ENCODE measurements at places on chromosomes 13 and 19. TPM values are rescaled to one million over a fixed set of nuclear protein-coding genes. Genes with fewer than 3 reads are reported as not detected.

GRCh38 chr19:17703824-17704463 lies 15.3 kb upstream of the MAP1S start:
- DNase-seq: no peak

DNA sequence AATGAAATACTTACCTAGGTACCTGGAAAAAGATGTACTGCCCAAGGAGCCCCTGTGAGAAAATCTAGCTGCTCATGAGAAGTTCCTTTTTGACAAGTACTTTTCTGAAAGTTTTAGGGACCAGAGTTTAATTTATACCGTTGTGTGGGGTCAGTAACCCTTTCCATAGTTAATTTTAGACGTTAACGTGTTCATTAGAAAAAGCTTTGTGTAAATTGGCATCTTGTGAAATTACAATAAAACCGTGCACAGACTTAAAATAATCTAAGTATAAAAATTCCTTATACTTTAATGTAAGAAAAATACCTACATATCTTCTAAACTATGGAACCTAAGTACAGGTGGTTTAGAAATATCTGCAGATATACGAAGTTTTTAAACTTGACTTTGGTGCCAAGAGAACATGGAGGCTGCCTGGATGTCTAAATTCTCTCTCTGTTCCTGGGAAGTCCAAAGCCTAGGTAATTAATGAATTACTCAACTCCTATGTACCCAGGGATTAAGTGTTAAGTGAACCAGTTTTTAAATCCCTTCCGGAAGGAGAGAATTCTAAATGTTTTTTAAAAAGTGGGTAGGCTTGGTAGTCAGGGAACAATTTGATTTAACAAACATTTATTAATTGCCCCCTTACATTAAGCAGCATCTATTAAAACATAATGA lies 50.2 kb upstream of the PDX1 start:
- no peak for DNase-seq

The LRG1 gene
- not detected for total RNA-seq

- DNase-seq: no peak
Observed at GRCh38 chr13:44302940-44303575, 70.6 kb upstream of the SERP2 start.

DNA sequence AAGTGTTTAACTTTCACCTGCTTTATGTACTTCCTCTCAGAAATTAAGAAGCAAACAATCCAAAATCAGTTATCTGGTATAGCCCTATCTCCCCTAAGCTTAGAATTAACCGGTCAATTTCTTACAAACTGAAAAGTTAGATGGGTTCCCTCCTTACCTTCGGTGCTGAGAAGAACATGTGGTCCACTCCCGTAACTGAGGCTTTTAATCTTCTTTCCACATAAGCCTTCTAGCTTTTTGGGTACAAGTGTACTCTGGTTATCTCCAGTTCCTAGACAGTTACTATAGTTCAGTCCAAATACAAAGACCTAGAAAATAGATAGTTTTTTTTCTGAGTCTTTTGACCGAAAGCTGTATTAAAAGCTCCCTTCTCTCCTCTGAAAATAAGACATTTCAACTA lies 18.9 kb downstream of the RCBTB1 start:
- no peak for DNase-seq

DNA sequence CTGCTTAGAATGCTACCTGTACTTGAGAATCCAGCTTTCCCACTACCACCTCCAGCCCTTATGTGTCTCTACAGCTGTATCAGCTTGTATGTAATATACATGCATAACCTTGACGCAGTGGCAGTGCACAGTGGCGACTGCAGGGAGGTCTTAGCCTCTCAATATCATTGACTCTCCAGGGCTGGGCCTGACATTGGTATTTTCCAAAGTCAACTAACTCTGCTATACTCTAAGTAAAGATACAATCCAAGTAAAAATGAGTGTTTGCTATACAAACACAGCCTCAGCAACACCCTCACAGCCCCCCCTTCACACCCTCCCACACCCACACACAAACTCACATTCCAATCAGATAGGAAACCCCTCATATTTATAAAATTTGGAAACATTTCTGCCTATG lies 6.7 kb upstream of the UBL3 start:
- DNase-seq: no peak

DNA sequence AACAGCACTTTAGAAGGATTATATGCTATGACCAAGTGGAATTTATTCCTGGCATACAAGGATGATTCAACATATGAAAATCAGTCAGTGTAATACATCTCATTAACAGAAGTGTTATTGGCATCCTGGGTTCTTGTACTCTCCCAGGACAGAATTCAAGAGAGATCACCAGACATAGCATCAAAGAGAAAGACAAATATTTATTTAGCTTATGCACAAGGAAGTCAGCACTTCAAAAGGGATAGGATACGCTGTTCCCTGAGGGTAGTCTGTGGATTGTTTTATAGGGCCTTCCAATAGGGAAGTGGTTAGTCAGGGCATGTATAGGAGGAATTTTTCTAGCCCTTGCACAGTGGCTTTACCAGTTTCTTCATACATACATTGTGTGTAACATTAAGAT lies 1238.0 kb downstream of the PCDH17 start:
- DNase-seq: no peak

The ZNF497 gene
- 0.98 TPM for total RNA-seq

- no peak for DNase-seq
Observed at GRCh38 chr13:50267066-50267465, 251.8 kb downstream of the KCNRG start.

The RYR1 gene
- total RNA-seq: under 0.01 TPM

The FSTL3 gene
- total RNA-seq: 83.8 TPM

The TEX26 gene
- total RNA-seq: not detected

GRCh38 chr13:38767506-38768265 lies 80.8 kb downstream of the FREM2 start:
- DNase-seq: no peak

GRCh38 chr13:98970330-98970729 lies 7.5 kb downstream of the DOCK9 start:
- DNase-seq: no peak

GRCh38 chr13:100124265-100124664 lies 35.4 kb downstream of the PCCA start:
- no peak for DNase-seq

The RXFP2 gene
- not detected for total RNA-seq

DNA sequence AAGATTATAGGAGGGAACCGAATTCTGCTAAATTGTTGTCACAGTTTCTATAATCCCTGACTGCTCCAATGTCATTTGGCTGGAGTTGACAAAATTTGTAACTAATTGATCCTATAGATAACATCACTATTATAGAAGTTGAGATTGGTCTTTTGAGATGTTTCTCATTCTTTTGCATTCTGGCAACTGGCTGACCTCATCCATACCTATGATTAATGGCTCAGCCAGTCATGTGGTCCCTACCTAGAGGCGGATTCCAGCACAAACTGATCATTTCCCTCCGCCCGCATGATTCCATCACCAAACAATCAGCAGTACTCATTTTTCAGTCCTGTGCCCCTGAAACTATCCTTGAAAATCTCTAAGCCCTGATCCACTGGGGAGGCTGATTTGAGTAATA lies 4.2 kb downstream of the PSG2 start:
- DNase-seq: no peak

GRCh38 chr19:926589-927350 lies 935 bp downstream of the ARID3A start:
- no peak for DNase-seq

GRCh38 chr13:20217168-20217567 lies 15.0 kb downstream of the GJB6 start:
- no peak for DNase-seq

DNA sequence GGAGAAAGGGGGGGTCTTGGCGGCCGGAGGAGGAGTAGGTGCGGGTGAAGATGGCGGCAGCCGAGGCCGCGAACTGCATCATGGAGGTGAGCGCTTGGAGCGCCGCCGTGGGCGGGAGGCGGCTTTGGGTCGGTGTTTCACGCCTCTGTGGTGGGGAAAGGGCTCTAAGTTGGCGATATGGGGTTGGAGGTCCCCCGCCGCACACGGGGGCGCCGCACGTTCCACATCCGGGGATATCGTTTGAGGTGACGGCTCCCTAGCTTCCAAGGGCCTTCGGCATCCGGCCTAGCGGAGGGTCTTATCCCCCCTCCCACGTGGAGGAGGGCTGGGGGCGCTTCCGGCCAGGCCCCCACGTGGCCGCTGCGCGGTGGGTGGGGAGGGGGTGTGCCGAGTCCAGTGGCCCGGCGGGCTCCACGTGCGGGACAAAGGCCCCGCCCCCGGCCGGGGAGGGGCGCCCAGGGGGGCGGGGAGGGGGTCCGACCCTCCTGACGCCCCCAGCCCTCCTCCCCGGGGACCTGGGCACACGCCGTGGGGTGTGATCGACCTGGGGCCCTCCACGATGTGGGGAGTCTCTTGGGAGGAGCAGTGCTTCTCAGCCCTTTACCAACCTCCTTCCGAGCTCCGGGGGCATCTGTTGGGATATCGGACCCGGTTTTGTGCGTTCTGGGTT lies at the start of gene PRMT1:
Gene PRMT1 (plus strand): TSS at position 41 of the 670 bp plus-strand sequence. CDS start 10 bp downstream, at position 51.
- DNase-seq: no peak

- no peak for DNase-seq
Observed at GRCh38 chr13:83780227-83780626, 102.0 kb downstream of the SLITRK1 start.

DNA sequence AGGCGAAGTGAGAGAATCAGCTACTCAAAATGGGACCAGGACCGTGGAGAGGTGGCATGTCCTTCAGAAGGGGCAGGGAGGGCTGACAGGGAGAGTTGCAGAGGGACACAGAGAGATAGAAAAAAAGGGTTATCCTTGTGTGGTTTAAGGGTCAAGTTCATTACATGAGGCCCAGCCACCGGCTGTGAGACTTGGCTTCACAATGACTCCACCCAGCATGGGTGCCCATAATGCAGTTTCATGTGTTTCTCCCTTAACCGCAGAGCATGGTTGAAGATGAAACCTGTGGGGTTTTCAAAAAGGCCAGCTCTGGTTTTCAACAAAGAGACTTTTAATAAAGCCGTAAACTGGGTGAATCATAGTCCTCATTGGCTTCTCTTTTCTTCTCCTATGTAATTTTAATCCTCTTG lies 164.6 kb downstream of the KLF5 start:
- DNase-seq: no peak

The ZNF17 gene
- 2.2 TPM for total RNA-seq

DNA sequence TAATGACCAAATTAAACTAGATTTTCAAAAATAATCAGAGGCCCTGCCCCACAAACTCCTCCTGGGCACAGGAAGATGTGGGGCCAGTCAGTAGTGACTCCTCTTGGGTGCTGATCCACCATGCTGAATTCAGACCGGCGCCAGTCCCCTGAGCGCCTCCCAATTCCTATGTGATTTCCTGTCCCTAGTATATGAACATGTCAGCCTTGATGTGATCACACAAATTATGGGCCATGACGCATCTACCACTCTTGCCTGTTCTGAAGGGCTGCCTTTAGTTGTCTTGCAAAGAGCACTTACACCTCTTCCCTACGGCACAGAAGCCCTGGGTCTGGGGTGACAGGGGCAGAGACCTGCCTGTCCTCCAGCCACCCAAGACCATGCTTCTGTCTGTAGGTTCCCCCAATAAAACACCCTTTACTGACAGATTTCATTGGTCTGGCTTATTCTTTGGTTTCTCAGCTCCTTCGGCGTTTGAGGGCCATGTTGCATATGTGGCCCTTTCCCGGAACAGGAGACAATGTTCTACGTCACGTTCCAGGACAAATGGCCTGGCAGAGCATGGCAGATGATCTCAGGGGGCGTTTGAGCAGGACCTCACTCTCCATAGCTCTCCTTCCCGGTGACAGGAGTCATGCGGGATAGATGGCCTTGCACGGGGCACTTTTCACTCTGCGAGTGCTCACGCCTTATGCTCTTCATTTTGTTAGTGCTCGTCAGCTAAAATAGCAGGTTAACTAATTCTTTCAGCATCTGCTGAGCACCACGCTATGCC lies 5.6 kb upstream of the ATP11A start:
- DNase-seq: no peak

The ZNF177 gene
- total RNA-seq: 0.17 TPM

- DNase-seq: no peak
Observed at GRCh38 chr13:53127373-53127772, 98.8 kb downstream of the OLFM4 start.

The ERFL gene
- 0.37 TPM for total RNA-seq

The KLK14 gene
- not detected for total RNA-seq

DNA sequence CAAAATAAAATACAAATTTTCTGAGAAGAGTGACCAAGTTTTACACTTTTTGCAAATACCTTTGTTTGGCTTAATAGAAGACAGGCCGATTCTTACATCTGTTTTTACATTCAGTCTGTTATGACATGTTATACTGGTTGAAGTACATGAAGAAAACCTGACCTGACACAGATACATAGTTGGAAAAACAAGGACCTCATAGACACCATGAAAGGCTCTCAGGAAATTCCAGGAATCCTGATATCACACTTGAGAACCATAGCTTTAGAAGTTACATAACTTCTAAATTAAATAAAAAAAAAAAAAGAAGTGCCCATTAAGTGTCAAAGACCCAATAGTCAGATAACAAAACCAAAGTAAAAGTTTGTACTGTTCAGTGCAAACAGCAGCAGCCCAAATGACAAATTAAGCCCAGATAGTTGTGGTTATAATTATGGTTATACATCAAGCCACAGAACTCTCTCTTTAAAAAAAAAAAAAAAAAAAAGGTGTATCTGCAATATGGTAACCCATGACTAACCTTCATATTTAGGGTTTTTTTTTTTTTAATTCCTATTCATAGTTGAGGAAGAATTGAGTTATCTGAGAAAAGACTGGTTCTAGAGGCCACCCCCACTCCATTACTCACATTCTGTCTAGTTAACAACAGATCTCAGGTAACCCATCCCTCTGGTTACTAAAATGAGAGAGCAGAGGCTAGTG lies 19.8 kb downstream of the RBM26 start:
- no peak for DNase-seq

GRCh38 chr13:37340901-37341670 lies 235.6 kb upstream of the CSNK1A1L start:
- DNase-seq: no peak

The FBXO17 gene
- 142 TPM for total RNA-seq

The ABHD8 gene
- 49.9 TPM for total RNA-seq

DNA sequence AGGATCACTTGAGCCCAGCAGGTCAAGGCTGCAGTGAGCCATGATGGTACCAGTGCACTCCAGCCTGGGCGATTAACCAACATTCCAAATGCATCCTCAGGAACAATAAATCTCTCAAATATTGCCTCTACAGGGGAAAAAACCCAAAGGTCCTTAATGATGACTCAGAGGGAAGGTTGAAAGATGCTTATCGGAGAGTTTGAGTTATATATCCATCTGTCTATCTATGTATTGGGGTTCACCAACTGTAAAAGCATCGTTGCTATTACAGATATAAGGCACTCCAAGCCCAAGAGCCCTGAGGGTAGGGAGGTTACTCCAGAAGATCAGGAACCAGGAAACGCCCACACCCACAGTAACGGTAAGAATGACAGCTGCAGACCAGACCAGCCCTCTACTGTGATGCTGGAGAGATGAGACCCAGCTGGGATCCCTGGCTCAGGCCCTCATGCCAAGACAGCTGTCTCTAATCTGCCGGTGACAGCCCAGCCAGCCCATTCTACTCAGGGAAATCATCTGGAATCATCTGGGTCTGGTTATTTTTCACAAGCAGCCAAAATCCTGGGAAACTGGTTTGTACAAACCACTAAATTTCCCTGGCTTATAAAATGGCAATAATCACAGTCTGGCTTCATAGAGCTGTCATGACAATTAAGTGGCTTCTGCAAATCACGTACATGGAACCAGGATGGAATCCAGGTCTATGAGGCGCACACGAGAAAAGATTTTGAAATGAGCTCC lies 23.8 kb downstream of the TEX101 start:
- DNase-seq: no peak
